Type B pancreatic cell (in vitro differentiated cells): ENCODE measurements at places on chromosomes 6 and 20.

GRCh38 chr6:64486578-64487351 is 851.2 kb downstream of the PHF3 start:
- DNase-seq, result no peak

DNA sequence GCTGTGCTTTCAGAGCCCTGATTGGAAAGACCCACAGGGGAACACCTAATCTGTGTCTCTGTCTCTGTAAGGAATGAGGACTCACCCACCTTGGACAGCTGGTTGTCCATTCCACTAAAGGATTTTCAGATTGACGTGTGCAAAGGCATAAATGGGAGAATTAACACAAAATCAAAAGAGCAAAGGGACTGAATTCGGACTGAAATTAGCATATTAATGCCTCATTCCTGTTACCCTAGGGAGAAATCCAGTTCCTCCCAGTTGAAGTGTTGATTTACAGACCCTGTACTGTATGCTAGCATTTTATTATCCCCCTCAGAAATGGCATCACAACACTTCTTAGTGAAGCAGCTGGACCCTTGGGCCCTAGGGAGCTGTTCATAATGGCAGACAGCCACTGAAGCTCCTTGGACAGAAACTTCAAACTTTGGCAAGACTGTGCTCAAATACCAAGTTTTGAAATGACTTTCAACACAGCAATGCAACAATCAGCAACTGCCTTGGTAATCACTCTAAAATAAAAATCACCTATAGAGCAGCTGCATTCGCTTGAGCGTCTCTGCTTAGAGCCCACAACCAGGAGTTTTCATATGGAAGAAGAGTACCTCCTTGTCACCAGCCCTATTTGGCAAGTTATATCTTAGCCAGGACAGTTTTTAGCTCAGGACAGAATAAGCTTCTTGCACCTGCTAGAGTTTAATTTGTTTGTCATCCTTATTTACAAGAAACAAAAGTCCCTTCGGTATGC is 118.1 kb downstream of the TRDN start:
- no peak for DNase-seq

DNA sequence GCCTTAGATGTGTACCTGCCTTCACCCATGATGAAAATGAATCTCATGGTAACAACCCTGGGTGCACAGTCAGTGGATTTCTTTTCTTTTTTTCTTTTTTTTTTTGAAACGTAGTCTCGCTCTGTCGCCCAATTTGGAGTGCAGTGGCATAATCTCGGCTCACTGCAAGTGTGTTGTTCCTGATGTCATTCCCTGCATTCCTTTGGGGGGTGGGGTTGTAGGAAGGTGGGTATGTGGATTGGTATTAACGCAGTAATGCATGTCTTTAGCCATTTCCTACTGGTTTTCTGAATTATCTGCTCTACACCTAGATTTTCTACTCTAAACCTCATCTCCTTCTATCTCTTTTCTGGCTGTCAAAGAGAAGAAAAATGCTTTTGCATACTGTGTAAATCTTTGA is 146.6 kb downstream of the RNF144B start:
- DNase-seq, result no peak

- no peak for DNase-seq
Observed at GRCh38 chr20:45962031-45962755, 9.8 kb downstream of the ZNF335 start.

DNA sequence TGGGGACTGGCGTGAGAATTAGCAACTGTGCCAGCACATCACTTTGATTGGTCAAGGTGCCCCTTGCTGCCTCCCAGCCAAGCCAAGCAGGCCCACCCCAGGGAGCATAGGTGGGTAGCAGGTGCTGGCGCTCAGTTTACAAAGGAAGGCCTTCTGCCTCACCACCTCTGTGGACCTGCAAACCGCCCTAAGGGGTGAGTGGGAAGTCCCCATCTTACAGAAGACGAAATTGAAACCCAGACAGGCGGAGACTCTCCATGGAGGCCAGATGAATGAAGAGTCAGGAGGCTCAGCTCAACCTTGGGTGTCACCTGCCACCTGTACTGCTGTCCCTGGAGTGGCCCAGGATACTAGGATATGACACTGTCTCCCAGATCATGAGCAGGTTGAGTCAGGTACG is 21.5 kb upstream of the MAS1L start:
- DNase-seq, result no peak

- peak; percentile 79 for DNase-seq
Observed at GRCh38 chr20:45347936-45348778, at the start of gene SDC4. Gene SDC4, minus strand, starts transcription at chr20:45348424. Its CDS starts 40 bp downstream, at chr20:45348384.

DNA sequence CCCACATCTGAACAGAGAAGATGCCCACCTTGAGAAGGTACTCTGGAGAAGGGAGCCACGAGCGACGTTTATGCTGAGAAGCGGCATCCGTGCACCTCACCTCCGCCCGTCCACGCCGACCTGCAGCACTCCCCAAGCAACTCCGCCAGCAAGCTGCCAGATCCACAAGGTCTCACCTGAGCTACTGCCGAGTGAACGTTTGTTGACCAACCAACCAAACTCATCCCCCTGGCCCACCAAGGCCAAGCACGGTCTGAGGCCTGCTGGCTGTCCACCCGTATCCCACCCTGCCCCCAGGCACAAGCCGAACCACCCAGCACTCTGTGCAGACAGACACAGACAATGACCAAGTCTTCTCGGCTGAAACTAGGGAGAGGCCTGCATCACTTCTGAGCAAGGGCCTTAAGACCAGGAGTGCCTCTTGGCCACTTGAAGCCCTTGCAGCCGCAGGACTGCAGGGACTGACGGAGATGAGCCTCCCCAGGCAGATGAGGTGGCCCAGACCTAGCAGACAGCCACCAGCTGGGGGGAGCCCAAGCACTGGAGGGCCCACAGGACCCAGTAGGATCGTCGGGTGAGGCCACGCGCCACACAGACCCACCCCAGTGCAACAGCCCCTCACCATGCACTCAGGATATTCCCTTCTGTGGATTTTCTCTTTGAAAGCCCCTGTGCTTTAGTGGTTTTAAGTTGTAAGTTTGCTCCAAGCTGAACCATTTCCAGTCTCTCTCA is 12.1 kb downstream of the TAF4 start:
- DNase-seq, result no peak

- DNase-seq, result no peak
Observed at GRCh38 chr6:122673343-122673961, 63.2 kb downstream of the PKIB start.
